ENCODE measurements at places on chromosomes 13 and 19.

GRCh38 chr19:13884726-13885591, 8.0 kb downstream of the NANOS3 start:
- DNase-seq, result no peak

DNA sequence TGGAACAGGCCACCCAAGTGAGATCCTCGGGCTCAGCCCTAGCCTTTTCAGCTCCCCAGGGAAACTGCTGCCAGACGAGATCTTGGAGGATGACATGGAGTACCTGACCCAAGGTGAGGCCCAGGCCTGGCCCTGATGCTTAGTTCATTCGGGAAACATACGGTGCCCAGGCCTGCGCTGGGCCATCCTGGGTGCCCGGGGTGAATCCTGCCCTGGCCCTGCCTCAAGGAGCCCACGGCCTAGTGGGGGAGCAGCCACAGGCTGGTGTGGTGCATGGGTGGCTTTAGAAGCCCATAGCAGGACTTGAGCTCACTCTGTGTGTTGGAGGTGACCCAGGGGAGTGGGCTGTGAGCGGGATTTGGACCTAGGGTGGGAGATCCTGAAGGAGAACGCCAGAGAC, 10.1 kb downstream of the SIX5 start:
- DNase-seq, result no peak

GRCh38 chr19:39942366-39942730, 7.9 kb upstream of the FCGBP start:
- DNase-seq, result no peak

GRCh38 chr13:34421347-34421719, 520.7 kb upstream of the NBEA start:
- no peak for DNase-seq

- DNase-seq, result no peak
Observed at GRCh38 chr13:66994517-66995202, 235.5 kb downstream of the PCDH9 start.

GRCh38 chr13:21579754-21580316, 24.1 kb downstream of the MICU2 start:
- DNase-seq, result no peak

GRCh38 chr13:32038343-32038742, 6.8 kb downstream of the FRY start:
- DNase-seq, result no peak

- no peak for DNase-seq
Observed at GRCh38 chr13:114039471-114040141, 65.7 kb upstream of the C13orf46 start.

Measured in putamen (tissue), 1 donor.